ENCODE measurements at places on chromosomes 5 and 9.

- DNase-seq = no peak
Observed at GRCh38 chr5:94181895-94182294, 436.5 kb downstream of the KIAA0825 start.

GRCh38 chr5:73789851-73790281 is 163.9 kb downstream of the ARHGEF28 start:
- DNase-seq = no peak

DNA sequence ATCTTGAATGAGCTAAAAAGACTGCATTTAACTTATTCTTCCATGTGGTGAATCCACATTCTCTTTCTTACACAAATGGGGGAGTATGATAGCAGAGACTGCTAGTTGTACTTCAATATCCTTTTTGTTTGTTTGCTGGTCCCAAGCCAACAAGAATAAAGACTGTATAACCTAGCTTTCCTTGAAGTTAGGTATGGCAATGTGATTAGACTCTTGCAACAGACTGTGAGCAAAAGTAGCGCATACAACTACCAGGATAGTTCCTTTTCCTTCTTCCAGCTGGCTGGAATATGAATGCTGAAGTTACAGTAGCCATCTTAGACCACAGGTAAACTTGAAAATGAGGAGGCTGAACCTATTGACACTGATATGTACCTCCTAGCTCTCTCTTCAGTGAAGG is 17.9 kb upstream of the KIF2A start:
- no peak for DNase-seq

DNA sequence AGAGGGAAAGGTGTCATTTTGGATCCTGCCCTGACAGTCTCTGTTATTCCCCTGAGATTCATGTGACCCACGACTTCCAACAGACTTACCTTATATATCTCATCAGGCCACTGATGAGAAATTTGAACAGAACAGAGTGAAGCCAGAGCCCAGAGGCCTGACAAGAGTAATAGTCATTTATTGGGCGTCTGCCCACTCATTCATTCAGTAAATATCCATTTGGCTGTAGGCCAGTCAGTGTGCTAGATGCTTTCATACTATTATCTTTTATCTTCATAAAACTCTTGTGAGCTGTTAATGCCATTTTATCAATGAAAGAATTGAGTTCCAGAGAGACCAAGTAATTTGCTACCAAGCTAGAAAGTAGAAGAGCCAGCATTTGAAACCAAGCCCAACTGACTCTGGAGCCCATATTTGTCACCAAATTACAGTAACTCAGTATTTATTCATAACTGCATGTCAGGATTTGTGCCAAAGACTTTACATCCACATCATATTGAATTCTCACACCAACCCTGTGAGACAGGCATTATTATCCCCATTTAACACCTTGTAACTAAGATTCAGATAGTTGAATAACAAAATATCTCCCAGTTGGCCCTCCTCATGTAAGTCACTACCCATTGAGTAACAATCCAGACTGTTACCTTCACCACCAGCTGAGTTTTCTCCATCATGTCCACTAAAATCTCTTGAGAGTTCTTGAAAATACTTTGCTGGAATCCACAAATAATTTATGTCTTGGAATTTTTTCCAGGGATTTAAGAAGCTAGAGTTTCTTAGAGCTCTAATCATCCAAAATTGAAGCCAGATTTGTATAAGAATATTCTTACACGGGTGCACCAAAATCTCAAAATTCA is 2.5 kb downstream of the PTPDC1 start:
- no peak for DNase-seq

DNA sequence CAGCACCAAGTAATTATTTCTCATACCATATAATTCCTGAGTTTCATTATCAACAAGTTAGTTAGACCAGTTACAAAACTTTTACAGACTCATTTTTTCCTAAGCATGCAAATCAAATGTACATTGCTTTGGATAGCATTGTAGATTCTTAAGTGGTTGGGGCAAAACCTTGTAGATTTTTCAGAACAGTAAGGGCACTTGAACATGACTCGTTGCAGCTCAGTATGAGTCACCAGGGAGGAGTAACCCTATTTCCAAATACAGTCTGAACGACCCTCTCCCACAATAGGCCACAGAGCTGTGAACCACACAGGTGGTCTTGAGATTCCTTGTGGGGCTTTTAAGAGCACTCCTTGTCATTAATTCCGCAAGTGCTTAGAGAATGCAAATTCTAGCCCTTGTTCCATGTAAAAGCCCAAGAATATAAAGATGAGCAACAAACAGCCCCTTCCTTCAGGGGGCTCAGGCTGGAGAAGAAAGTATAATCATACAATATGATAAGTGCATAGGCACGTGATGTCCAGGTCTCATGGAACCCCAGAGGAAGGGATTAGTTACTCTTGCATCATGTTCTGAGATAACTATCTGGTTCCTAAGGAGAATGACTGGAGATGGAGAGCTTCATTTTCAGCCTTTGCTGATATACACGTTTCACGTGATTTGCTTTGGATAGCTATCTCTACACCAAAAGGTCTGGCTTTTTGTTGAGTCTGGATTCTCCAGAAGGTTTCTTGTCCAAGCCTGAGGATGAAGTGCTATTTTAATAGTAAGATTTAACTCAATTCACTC is 295.7 kb downstream of the KCNN2 start:
- DNase-seq = no peak

- DNase-seq = no peak
Observed at GRCh38 chr5:168366116-168366515, 74.7 kb downstream of the WWC1 start.
